Activated naive CD8-positive, alpha-beta T cell treated with anti-CD3 and anti-CD28 coated beads, Interleukin-2, amount 50 U/mL, for 16 hours (primary cell): ENCODE measurements at places on chromosomes 5 and 9.

DNA sequence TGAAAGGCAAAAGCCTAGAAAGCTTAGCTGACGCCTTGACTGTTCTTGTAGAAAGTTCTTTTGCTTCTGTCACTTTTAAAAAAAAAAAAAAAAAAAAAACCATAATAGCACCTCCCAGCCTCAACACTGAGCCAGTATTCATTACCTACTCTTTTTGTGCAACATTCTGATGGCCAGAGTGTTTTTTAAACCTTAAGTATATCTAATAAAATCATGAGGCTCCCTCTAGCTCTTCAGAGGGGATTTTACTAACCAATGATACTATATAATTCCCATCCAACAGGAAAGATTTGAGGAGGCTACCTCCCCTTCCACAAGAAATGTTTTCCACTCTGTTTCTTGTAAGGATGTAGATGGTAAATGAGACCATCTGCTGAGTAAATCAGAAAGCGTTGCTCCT, 3.9 kb downstream of the BNC2 start:
- no peak for DNase-seq

DNA sequence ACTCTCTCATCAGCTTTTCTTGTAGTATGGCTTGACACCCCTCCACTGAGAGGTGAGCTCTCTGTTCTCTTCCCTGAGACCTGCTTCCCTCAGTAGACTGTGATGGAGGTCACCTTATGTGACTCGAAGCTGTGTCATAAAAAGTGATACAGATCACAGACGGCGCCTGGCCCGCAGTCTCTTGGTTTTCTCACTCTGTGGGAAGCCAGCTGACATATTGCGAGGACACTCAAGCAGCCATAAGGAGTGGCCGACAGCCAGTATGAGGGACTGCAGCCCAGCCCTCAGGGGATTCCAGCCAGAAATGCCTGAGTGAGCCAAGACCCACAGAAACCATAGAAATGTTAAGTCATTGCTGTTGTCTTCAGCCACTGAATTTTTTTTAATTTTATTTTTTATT, 38.0 kb downstream of the GADD45G start:
- no peak for DNase-seq

GRCh38 chr9:16316456-16316855, 554.0 kb downstream of the BNC2 start:
- no peak for DNase-seq

GRCh38 chr9:75941577-75942311, 51.3 kb downstream of the PCSK5 start:
- DNase-seq, result no peak

- no peak for DNase-seq
Observed at GRCh38 chr5:61673007-61673735, 341.1 kb downstream of the ZSWIM6 start.

GRCh38 chr9:34636791-34637355, 714 bp downstream of the SIGMAR1 start:
- DNase-seq, result no peak

GRCh38 chr9:122367065-122367464, 3.8 kb upstream of the PTGS1 start:
- no peak for DNase-seq

GRCh38 chr9:6631207-6631512, 14.4 kb downstream of the GLDC start:
- DNase-seq, result no peak

DNA sequence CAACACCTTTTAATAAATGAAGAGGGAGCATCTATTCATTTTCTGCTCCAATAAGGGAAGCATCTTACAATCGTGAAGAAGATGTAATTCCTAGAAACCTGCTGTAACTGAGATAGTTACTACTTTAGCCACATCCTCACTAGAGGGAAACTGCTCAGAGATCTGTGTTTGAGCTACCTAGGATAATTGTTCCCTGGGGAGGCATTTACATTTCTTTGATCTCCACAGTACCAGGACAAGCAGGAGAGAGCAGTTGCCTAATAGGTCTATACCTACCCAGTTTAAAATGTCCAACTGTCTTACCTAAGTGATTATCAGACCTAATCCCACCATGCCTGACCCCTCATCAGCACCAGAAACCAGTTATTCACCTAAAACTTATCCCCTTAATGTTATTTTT, 196.9 kb downstream of the TUSC1 start:
- no peak for DNase-seq

DNA sequence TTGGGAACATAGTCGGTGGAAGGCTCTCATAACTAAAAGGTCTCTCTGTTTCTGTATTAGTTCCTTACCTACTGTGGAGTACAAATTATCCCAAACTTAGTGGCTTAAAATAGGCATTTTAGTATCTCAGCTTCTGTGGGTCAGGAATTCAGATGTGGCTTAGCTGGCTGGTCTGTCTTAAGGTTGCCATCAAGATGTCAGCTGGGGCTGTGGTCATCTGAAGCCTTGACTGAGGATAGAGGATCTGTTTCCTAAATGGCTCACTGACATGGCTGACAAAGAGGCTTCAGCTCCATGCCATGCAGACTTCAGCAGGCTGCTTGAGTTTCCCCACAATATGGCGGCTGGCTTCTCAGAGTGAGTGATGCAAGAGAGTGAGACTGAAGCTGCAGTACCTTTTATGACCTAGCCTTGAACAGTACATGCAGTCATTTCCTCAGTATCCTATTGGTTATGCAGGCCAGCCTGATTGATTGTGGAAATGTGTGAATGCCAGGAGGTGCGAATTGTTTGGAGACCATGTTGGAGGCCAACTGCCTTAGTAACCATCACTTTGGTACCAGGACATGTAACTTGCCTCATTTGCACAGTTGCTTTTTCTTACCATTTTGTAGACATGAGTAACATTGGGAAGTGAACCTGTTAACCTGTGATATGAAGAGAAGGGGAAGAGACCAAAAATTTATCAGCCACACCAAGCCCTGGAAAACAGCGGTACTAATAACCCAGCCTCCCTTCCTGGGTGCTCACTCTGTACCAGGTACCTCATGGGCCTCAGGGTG, 152.8 kb upstream of the IER5L start:
- no peak for DNase-seq

- no peak for DNase-seq
Observed at GRCh38 chr5:81212211-81212751, 20.8 kb upstream of the CKMT2 start.

DNA sequence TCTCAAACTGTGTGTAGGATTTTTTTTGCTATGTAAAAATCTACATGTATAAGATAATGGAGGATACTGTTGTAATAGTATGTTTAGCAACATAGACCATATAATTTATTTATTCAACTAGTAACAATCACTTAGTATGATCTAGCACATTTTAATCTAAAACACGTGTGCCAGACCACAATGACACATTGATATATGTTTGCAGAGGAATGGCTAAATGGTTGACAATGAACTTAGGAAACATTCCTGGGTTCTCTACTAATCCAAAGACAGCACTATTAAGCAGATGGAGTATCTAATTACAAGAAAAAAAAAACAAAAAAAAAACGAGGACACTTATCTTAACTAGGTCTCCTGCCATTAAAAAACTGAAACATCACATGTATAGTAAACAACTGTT, 261.7 kb upstream of the PAPPA start:
- DNase-seq, result no peak

DNA sequence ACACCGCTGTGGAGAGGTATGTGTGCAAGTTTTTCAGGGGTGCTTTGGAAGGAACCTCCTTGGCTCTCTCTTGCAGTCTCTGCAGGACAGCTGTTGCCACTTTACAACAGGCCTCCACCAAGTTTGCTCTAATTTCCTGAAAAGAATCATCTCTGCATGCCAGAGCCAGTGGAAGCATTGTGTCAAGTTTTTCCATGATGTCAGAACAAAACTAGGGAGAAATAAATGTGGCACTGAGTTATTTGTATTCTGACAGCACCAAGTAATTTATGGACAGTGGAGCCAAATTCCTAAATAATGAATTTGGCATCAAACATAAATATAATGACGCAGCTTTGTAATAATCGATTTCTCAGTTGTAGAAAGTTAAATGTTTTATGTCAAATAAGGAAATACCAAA, 146.9 kb downstream of the KIAA0825 start:
- no peak for DNase-seq

DNA sequence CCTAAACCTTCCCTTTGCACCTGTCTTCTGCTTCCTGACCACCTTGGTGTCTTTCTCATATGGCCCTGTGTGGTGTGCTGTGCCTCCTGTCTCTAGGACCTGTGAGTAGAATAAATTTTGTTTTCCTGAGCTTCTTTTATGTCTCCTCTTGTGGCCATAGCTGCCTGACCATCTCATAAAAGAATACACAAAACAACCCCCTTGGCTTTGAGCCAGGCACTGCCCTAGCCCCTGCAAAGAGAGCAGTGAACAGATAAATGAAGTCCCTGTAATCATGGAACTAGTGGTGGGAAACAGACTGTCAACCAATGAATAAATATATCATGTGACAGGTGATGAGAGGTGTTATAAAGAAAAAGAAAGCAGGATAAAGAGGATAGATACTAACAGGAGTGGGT, 485.1 kb downstream of the CSNK1G3 start:
- no peak for DNase-seq

DNA sequence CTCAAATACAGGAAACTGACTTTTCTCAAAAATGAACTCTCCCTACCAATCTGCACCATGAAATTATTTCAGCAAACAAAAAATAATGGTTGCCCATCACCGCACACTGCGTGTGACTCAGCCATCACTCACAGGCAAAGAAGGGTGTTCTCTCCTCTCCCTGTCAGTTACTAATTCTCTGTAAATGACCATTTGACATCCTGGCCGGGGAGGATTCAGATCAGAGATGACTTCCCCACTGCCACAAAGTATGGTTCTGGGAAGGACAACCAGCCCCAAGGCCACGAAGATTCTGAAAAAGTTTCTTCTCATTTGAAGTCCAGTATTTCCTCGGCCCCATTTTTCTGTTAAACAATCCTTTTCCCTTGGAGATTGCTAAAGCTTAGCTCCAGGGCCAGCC, 199.4 kb downstream of the AUH start:
- no peak for DNase-seq

DNA sequence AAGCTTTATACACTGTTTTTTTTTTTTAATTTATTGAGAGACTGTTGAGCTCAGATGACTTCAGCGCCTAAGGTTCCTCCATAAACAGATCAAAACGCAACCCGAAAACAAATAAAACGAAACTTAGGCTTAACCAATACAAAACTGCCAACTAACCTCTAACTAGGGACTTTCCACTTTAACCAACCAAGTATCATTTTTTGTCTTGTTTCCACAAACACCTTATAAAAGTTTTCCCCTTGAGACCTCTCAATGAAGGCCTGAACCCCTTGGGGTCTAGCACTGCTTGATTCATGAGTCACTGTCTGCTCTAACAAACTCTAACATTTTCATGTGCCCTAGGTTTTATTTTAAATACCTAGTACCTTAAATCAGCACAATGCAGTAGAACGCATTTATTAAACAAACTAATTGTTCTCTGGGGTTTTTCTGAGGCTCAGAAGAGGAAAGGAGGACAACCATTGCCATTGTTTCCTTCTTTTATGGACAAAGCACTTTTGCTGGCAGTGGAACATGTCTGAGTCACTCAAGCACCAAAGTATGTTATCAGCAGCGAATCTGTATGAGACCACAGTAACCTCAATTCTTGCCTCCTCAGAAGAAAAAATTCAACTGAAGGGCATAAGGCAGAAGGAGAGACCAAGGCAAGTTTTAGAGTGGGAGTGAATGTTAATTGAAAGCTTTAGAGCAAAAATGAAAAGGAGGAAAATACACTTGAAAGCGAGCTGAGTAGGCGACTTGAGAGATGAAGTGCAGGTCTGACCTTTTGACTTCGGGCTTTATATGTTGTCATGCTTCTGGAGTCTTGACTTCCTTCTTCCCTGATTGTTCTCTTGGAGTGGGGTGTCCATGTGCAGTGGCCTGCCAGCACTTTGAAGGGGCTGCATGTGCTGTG, 97.7 kb upstream of the HCN1 start:
- no peak for DNase-seq

DNA sequence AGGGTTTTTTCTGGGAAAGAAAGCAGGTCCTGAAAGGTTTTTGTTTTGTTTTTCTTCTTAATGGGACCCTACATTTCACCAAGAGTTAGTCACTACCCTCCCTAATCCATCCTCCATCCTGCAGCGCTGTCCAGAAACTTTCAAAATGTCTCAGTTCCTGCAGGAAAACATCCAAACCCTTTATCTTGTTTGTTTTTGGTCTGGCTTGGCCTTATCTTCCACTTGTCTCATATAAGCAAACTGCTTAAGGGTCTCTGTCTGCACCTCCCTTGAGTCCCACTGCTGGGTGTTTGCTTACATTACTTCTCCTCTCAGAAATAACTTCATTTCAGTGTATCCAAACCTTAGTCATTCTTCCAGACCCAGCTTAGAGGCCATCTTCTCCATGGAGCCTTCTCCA, 11.0 kb upstream of the TRAF1 start:
- DNase-seq, result no peak

DNA sequence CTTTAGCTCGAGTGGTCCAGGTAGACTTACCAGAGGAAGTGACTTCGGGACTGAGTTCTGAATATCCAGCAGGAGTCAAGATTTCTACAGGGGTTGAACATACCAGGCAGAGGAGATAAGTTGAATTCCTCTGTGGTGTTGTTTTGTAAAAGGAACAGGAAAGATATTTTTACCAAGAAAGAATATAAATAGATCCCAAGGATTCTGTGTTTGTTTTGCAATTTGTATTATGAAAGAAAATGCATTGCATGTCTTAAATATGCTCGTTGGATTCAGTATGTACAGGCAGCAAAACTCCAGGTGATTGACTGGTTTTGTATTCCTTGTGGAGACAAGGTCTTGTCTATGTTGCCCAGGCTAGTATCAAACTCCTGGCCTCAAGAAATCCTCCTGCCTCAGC, 197.8 kb downstream of the FRMD3 start:
- no peak for DNase-seq

DNA sequence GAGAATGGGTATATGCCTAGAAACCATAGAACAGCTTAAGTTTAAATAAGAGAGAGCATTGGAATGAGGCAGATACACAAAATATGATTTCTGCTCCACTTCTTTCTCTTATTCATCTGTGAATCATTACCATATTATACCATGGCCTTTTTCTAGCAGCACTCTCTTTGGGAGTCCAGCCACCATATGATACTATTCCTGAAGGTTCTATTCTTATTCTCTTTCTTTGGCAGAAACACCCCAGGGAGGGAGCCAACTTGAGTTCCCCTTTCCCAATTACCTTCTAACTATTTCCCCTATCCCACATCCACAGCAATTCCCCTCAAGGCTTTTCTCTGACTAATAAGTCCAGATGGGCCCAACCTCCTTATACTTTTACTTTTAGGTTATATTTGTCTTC, 55.9 kb downstream of the NDUFAF2 start:
- DNase-seq, result no peak

GRCh38 chr9:126331964-126332748, 5.5 kb downstream of the MVB12B start:
- no peak for DNase-seq

GRCh38 chr5:93572101-93572607, 8.9 kb downstream of the NR2F1-AS1 start:
- DNase-seq, result no peak

DNA sequence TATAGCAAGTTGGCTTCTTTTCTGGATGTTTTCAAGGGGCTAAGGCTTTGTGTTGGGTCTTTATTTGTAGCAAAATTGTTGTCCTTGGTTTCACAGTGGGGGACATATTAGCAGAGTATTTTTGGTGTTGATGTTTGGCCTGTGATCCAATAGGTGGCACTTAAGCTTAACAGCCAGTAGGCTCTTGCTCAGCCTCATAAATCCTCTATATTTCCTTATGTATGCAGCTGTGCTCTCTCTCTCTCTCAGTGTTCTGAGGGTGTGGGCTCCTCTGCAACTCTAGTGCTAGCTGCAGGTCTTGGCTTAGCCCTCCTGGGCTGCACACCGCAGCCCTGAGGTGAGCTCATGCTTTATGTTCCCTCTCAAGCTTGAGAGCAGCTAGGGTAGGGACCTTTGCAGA, 195.0 kb upstream of the GHR start:
- no peak for DNase-seq
